ENCODE measurements at places on chromosomes 4 and X.

DNA sequence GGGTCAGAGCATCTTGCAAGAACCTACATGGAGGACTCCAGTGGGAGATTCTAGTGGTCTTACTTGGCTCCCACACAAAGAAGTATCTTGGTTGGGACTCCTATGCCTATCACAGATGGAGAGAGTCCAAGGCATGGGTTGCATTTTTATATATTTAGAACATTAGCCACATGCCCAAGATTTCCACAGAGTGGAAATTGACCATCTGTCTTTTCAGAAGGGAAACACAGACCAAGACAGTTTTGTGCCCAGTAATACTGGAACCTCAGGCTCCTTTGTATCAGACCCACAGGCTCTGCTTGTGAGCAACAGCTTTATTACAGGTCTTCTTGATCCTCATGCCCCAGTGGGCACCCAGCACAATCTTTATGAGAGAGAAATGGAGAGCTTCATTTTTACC is 43.6 kb downstream of the PAGE2 start:
- no peak for DNase-seq

DNA sequence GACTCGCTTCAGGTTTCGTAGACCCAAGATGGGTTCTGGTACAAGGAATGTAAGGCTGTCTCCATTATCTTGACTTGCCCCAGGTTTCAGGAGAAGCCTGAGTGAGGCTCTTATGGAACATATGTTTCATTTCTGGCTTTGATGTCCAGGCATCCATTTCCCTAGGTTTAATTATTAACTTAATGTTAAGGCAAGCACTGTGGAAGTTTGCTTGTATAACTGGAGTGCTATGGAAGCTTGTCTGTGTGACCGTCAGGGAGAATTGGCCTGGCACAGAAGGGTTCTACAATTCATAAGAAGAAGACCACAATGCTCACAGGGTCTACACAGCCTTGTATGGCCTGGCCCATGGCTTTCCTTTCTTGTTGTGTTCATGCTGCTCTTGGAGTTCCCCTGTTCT is 47.2 kb upstream of the PPP1R2C start:
- DNase-seq: no peak

- no peak for DNase-seq
Observed at GRCh38 chr4:22202246-22202974, 253.8 kb upstream of the KCNIP4 start.

GRCh38 chr4:70613306-70614183 is 15.0 kb upstream of the ENAM start:
- DNase-seq: no peak

DNA sequence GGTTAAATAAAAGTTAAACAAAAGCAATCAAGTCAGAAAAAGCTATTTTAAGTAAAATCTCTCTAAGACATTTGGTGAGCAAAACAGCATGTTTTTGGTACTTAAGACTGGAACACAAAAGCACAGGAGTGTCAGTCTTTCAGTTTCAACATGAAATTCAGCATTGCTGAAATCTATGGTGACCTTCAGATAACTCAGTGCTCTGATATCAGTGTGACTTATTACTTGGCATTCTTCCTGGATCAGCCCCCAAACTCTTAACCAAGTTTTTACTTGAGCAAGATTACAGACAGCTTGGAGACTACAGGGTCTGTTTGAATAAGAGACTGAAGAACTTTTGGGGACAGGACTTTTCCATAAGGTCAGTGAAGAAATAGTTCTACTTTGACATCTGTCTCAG is 437.2 kb downstream of the RAPGEF2 start:
- DNase-seq: no peak

DNA sequence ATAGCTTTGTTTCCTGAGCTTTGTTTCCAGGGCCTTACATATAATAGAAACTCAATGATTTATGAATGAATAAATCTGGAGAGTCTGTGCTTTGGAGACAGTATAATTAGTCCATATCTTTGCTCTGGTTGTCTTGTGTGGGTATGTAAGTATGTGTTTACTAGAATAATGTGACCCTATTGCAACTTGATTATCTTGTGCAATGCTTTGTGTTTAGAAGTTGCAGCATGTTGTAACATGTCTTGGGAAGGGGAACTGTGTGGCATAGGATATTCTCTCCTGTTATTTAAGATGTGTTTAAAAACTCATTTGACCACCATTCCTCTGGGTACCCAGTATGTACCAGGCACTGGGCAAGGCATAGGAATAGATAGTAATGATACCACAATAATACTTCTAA is 6.1 kb downstream of the SPATA18 start:
- no peak for DNase-seq

- DNase-seq: no peak
Observed at GRCh38 chr4:48752246-48752645, 27.8 kb downstream of the FRYL start.

DNA sequence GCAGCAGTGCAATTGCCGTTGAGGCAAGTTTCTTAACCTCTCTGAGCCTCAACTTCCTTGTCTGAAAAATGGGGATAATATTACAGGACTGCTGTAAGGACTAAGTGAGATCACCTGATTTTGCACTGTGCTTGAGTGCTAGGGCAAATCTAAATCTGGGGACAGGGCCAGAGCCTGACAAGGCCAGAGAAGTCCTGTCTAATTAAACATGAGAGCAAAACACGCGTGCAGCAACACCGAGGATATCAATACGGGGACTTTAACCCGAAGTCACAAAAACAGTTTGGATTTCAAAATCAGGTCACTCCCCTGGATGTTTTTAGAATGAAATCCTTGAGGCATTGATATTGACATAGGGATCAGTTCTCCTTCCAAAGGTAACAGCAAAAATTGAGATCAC is 5.7 kb upstream of the GJB1 start:
- DNase-seq: no peak

- no peak for DNase-seq
Observed at GRCh38 chrX:63394872-63395271, 43.7 kb upstream of the SPIN4 start.

DNA sequence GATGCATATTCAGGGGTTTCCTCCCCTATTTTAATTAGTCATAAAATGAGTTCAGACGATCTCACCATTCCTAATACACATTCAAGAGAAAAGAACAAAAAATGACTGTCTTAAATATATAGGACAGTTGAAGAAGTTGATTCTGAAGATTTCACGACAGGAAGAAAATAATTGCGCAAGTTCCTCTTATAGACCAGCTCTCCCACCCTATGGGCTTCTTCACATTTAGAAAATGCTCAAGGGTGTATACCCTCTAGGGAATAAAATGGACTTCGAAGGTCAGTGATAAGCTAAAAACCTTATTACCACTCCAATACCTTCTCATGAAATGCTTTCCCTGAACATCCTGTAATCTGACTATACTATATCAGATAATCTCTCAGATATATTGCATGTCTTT is 149.2 kb upstream of the TEX13C start:
- no peak for DNase-seq

DNA sequence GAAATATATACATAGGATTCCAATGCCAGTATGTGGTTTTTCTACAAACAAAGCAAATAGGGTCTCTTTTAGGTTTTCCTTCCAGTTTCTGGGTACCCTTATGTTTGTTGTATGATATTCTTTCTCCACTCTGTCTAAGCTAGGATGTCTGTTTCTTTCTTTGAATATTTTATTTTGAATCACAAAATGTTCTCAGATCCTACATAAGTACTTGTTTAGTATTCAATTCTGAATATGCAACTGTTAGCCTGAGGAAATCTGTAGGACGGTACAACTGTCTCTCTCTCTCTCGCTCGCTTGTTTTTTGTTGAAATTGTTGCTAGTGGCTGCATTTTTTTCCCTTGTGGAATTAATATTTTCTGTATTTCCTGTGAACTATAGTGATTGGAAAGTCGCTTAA is 163.2 kb downstream of the CCSER1 start:
- no peak for DNase-seq
